RWPE1 (cell line): ENCODE measurements at places on chromosomes 3 and 15.
A peak's percentile ranks its signal among the peaks of the same experiment; 100 is the strongest.

- no peak for DNase-seq
Measured at GRCh38 chr15:63189941-63190768, 749 bp downstream of the RAB8B start.

DNA sequence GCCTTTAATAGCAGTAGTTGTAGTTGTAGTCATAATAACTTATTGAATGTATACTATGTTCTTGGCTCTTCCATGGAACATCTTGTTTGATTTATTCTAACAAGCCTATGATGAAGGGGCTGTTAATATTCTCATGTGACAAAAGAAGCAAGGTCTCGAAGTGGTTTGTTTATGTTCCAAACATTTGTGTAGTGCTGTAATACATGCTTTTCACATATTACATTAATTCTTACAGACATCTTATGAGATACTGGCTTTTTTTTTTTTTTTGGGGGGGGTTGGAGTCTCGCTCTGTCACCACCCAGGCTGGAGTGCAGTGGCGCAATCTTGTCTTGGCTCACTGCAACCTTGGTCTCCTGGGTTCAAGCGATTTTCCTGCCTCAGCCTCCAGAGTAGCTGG, 252.3 kb downstream of the PTPRG start:
- no peak for DNase-seq

GRCh38 chr3:128846486-128846891, 32.9 kb upstream of the ACAD9 start:
- DNase-seq: no peak

GRCh38 chr15:96703794-96704550, 373.5 kb downstream of the NR2F2 start:
- DNase-seq: no peak

DNA sequence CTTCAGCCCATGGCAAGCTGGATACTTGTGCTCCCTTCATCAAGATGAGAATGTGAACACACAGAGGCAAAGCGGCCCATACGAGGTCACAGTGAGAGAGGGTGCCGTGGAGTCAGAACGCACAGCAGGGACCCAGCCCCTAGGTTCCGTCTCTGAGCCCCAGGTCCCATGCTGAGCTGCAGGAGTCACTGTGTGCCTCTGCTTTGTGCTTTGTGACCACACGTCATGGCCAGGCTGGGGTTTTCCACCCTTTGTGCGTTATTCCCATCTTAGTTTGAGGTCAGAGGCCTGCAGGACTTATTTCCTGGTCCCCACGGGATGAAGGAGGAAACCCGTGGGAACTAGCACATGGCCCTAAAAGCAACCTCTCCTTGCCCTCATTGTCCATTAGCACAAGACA, 140.3 kb downstream of the TJP1 start:
- no peak for DNase-seq

DNA sequence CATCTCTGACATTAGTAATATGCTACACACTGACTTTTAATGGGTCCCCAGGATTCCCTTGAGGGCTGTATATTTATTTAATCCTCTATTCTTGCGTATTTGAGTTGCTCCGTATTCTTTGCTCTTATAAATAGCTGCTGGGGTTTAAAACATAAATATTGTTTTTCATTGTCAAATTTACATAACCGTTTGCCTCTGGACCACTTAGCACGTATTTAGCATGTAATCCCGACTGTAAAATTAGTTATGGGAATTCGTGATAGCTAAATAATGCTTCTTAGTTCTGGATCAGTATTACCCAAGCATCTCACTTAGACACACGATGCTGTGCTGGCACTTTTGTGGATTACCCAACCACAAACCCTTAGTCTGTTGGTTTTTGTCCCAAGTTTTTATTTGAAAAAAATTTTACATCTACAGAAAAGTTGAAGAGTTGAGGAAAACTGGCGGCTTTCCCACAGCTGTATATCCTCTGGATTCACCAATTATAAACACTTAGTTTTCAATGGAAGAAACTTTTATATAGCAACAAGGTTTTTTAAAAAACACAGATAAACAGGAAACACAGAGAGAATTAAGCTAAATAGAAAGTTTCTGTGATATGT, 296.8 kb upstream of the TPM1 start:
- no peak for DNase-seq

DNA sequence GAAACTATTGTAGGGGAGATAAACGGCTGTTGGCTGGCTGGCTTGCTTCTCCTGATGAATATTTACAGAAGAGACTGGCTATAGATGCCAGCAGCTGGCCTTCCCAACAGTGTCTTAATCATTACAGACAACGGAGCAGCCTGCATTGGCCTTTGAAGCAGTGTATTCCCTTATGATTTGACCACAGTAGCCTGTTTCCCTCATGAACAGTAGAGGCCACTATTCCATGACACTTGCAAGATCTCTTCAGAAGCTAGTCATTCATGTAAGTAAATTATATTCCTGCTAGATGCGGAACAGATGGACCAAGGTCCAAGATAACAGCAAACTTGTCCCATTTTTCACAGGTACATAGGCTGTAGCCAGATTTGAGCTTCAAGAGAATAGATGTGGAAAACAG, 47.3 kb downstream of the TMCO5A start:
- peak; percentile 14 for DNase-seq

GRCh38 chr3:177197727-177198460, 612 bp upstream of the TBL1XR1 start:
- DNase-seq: peak; percentile 61

GRCh38 chr15:81293728-81294515, 30.0 kb downstream of the STARD5 start:
- DNase-seq: no peak

DNA sequence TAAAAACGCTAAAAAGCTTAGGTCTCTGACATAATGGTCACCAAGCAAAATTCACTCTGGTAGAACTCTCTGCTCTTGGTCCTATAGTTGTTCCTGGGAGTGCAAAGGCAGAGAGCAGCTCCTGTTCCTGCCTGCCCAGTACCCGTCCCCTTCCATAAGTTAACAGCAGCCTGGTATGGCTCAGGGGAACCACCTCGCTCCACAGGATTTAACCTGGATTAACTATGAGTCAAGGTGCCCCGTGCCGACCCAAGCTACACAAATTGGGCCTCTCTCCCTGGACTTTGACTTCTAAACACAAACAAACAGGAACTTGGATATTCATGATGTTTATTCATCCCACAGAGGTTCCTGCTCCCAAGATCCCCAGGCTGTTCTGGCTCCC, 32.1 kb downstream of the SCAP start:
- DNase-seq: peak; percentile 51

- DNase-seq: peak; percentile 13
Measured at GRCh38 chr3:148379763-148380382, 317.8 kb upstream of the AGTR1 start.

DNA sequence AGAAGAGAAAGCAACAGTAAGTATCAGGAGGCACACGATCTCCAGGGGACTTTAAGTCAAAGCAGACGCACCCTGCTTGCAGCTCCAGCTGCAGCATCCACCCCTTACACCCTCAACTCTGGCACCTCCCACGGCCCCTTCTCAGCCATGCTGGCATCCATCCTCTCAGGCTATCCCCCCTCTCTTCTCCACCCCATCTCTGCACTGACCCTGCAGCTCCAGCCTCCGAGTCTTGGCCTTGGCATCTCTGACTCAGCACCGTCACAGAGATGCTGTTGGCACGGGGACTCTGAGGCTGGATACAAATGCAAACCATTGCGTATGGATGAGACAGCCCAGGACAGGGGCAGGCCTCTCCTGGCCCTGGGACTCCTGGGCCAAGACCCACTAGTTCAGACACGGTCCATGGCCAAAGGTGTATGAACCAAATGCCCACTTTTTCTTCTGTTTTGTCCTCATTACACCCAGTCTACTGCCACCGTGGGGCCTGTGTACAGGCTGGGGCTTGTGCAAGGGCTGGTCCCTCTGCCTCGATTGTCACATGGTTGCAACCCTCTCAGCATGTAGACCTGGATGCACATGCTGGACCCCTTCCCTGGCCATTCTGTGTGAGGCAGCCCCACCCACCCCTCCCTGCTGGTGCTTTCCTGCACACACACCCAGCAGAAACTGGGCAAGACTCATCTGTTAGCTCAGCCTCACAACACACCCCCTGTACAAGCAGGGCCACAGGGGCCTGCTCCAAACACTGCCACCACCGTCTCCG, 18.7 kb upstream of the ZXDC start:
- DNase-seq: no peak

- DNase-seq: peak; percentile 1
Measured at GRCh38 chr3:22089284-22089683, 338.3 kb upstream of the ZNF385D start.

- peak; percentile 4 for DNase-seq
Measured at GRCh38 chr3:59726279-59726678, 676.5 kb upstream of the CFAP20DC start.

DNA sequence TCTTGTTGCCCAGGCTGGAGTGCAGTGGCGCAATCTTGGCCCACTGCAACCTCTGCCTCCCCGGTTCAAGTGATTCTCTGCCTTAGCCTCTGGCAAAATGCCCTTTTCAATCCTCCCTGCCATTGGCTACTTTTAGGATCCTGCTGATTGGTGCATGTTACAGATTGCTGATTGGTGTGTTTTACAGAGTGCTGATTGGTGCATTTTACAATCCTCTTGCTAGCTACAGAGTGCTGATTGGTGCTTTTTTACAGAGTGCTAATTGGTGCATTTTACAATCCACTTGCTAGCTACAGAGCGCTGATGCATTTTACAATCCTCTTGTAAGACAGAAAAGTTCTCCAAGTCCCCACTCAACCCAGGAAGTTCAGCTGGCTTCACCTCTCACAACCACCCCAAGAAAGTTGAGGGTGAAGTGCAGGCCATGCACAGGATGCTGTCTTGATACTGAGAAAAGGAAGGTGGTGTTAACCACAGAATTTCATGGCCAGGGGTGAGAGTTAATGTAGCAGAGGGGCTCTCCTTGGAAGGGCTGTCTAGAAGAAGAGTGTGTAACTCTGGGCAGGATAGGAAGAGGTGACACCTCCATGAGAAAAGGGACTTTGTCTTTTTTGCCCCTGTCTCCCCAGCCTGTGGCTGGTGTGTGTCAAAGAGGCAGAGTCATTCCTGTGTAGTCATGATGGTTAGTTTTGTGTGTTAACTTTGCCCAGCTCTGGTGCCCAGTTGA, 145.9 kb downstream of the APBA2 start:
- no peak for DNase-seq

DNA sequence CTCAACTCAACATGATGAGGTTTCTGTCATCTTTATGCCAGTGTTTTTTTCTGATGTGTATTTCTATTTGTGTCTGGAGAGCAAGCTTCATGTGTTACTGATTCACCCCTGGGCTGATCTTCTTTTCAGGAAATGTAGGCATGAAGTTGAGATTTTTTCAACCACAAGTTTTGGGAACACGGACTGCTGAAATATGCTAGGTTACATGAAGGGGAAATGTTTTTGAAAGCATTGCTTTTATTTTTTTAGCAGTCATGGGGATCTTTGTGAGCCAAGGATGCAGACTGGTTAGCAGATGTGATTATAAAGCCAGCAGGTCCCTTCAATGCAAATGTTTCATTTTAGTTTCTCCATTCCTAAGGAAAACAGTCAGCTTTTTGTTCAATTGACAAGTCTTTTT, 219.3 kb upstream of the COL8A1 start:
- no peak for DNase-seq

DNA sequence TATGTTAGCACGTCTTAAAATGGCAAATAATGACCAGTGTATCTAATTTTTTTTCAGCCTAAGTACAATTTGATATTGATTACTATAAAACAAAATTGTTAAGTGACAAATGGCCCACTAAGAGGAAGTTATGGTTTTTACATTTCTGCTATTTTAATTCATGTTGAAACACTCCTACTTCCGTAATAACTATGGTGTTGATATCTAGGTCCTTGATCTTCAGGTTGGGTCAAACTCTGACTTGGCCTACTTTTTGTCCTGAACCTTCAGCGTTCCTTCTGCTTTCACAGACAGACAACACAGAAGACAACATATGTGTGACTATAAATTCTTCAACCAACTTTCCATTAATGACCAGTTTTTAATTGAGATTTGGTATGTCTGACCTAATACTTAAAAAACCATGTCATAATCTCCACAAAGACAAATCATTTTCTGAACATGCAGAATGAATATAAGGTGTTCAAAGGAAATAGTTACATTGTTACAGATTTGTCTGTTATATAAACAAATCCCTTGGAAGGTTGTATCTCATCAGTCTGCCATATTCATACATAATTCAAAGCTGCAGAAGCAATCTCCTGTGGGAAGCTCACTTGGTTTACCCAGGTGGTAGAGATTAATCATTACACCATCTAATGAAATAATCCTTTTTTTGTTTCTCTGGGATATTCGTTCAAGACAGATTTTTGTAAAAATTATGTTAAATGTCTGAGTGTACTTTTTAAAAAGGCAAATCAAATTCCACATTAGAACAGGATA, 92.1 kb upstream of the TSPAN3 start:
- no peak for DNase-seq

- DNase-seq: no peak
Measured at GRCh38 chr3:55201779-55202178, 273.9 kb upstream of the LRTM1 start.

- DNase-seq: no peak
Measured at GRCh38 chr3:19147905-19148767, at the start of gene KCNH8. TSS of gene KCNH8 (plus strand) at chr3:19148510. CDS start at chr3:19148720, 210 bp downstream.

DNA sequence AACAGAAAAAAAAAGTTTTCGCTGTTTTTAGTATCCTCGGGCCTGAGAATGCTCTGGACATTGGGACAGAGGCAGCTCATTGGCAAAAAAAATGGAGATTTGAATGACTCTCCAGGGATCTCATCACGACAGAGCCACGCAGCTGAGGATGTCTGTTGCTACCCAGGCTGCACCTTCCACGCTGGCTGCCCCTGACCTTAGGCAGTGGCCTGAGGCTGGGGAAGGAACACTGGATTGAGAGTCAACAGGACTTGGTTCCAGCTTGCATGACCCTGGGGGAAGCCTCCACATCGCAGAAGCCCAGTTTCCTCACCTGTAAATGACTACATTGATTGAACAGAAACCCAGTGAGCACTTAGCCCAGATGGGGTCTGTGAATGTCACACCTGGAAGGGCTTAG, 8.7 kb upstream of the ACSBG1 start:
- no peak for DNase-seq

GRCh38 chr3:126917232-126917804, 65.6 kb upstream of the PLXNA1 start:
- DNase-seq: no peak

DNA sequence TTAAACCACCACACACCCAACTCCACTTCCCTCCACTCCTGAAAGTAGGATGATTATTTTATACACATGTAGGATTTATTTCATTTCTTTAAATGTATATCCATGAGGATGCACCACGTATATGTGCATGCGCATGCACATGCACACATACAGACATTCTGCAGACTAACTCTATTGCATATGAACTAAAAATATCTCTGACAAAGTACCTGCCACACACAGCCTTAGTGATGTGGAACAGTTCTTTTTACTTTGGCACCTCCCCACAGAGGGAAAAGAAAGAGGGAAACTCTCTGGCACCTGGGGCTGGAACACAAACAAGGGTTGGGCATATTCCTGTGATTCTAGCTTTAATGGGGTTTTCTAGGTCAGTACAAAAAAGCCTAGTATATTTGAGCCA, 138.2 kb downstream of the CLASP2 start:
- DNase-seq: no peak
